IMR-90 (cell line): ENCODE measurements at places on chromosomes 7 and 10. TPM values are rescaled to one million over a fixed set of nuclear protein-coding genes. Genes with fewer than 3 reads are reported as not detected.

- peak; percentile 6 for DNase-seq
These were observed 60.2 kb downstream of the WIPF3 start for GRCh38 chr7:29866490-29866930.

- no peak for DNase-seq
These were observed 117.2 kb upstream of the CAV2 start for GRCh38 chr7:116382375-116382774.

DNA sequence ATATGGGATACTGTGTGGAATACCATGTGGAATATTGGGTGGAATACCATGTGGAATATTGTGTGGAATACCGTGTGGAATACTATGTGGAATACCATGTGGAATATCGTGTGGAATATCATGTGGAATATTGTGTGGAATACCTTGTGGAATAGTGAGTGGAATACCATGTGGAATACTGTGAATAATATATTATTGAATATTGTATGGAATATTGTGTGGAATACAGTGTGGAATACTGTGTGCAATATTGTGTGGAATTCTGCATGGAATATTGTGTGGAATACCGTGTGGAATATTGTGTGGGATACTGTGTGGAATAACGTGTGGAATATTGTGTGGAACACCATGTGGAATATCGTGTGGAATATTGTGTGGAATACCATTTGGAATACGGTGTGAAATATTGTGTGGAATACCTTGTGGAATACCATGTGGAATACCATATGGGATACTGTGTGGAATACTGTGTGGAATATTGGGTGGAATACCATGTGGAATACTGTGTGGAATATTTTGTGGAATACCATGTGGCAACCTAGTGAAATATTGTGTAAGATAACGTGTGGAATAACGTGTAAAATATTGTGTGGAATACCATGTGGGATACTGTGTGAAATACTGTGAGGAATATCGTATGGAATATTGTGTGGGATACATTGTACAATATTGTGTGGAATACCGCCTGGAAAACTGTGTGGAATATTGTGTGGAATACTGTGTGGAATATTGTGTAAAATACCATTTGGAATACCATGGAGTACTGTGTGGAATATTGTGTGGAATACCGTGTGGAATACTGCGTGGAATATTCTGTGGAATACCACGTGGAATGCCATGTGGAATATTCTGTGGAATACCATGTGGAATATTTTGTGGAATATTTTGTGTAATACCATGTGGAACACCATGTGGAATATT is 133.9 kb upstream of the CHST15 start:
- DNase-seq: no peak

DNA sequence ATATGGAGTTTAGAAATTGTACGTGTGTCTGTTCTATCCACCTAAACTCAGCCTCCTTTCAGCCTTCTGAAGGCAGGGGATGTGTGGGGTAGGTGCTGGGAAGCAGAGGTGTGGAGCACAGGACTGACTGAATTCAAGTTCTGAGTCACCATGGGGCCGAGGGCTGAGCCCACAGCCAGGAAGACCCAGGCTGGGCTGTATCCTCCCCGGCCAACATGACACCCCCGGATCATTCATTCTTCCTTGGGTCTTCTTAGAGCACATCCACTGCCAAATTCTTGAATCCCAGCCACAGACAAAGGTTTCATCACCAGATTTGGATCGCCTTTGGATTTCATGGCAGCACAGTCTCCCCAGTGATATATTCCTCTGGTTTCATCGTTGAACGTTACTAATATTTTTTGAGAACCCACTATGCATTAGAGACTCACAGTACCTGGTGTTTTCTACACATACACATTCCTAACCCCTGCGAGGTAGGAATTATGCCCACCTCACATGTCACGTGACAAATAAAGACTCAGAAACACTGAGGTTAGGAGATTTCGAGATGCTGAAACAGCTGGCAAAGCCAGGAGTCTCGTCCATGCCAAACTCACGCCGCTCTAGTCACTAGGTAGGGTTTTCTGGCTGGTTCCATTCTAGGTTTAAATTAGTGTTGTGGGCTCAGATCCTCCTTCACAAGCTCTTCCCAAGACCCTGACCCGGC is 26.9 kb downstream of the CCDC3 start:
- DNase-seq: no peak

DNA sequence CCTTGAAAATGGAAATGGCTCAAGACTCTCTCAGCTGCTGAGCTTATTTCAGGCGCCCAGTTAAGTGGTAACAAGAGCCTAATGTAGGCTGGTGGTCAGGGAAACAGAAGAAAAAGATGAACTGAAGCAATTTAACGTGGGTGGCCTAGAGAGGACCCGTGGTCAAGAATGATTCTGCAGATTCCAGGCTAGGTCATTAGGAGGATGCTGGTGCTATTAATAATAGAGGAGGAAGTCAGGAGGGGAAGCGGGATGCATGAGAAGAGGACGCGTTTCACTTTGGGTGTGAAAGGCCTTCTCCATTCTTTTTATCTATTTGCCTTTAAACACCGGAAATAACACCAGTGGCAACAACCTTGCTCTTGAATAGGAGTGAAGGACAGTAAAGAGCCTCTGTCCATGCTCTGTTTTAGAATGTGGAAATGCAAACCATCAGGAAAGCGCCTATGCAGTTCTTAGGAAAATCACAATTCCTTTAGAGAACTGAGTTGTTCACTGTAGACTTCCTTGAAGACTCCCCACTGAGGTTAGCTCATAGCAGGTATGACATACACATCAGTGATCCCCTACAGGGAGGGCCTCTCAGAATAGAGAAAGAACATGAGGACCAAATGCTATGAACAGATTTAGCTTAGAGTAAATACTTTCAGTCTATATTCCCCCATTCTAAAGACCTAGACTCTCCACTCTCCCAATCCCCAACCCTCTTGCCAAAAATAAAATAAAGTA is 8.6 kb downstream of the LIPA start:
- DNase-seq: no peak

DNA sequence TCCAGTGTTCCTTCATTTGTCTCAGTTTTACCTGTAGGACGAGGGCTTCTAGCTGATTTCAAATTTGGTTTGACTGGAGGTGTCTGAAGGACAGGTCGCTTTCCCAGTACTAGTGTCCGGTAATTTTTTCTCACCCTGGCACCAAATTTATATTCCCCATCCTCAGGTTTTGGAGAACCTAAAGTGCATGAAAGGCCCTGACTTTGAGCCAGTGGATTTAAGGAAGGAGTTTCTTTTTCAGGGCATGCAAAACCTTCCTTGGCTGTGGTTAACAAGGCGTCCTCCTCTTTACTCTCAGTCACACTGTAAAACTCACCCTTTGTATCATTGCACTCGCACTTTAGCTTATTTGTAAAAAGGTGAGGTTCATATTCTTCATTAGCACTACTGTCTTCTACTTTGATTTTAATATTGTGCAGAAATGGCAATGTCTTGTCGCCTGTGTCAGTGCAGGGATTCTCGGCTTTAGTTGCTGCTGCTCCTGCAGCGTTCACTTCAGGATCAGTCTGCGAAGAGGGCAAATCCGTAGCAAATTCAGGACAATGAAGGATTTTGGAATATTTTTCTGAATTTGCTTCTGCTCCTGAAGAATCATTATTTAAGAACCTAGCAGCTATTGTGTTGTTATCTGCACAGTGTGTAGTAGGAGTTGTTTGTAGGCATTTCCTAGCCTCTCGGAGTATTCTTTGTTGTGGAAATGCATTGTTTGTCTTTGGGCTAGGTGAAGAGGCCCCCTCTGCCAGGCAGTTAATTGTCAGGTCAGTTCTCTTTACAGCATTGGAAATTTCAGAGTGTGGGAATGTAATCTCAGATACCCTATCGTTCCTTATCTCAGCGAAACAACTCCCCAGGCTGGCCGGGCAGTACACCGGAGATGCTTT is 9.9 kb downstream of the SKIDA1 start:
- DNase-seq: no peak

DNA sequence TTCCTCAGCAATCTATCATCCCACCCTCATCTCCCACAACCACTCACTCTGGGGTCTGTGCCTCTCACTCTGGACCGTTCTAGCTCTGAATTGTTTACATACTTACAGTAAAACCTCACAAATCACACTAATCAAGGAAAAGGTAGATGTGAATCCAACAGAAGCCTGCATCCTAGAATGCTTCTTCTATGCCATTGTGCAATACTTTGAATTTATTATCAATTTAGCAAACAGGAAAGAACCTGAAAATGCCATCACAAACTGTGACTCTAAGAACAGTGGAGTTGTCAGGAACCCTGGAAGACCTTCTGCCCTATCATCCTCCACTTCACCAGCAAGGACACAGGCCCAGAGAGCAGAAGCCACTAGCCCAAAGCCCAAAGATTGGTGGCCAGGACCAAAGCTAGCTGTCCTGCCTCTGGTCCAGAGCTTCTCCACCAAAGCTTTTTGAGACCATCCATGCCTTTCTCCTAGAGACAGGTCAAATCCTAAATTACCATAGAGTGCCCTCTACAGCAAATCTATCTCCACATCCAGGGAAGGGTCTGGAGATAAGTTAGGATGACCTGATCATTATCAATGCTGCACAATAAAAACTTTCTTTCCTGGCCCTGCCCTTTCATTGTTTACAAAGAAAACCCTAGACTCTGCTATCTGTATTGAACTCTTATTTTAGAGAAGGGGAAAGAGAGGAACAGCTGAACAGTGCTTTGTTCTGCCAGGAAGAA is 2.4 kb downstream of the SORBS1 start:
- no peak for DNase-seq

DNA sequence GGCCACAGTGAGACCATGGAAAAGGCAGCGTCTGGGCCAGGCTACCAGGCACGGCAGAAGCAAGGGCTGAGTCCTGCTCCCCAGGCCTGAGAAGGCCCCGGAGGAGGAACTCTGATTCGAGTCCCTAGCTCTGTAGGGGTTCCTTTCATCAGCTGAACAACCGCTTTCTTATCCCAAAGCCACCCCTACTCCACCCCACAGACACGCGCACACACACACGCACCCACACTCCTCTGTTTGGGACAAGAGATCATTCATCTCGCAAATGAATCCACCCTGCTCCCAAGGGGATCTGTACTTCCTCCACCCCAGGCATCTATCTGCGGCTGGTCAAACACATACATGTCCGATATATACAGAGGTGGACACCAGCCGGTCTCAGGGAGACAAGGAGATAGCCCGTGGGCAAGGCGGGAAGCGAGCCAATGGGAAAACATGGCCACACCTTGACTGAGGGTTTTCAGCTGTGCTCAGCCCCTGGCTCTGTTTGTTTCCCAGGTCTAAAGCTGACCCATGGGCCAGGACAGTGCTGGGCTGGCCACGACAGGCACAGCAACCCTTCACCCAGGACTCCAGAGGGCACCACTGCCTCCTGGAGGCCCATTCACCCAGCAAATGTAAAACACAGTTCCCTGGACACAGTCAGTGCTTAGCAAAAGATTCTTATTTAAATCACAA is 7.3 kb downstream of the ZCCHC24 start:
- no peak for DNase-seq

DNA sequence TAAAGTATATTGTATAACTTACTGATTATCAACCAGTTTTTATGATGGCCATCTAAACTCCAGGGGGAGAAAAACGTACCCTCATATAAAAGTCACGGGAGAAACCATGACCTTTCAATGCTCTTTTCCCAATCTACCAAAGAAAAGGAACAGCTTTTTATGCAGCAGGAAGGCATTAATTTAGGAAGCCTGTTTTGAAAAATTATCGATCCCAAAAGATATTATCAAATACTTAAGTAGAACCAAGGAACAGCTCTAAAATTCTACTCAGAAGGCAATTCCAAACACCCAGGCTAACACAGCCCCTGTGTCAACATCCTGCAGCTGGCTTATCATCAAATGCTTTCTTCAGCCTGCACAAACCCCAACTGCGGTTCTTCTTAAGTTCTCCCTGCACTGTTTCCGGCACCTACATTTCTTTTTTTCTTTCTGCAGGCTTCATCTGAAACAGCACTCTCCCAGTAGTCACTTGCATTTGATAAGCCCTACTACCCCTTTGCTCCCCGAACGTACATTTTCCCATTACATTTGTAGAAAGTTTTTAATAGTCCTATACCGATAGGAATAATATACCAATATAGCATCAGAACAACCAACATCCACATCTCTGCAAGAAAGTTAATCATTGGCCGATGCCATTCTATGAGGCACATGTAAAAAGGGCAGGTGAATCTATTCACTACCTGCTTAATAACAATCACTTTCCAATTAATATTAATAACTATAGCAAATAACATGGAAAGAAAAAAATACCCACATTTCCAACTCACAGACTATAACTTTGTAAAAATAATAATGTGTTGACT is 47.9 kb downstream of the PIP4K2A start:
- peak; percentile 62 for DNase-seq

DNA sequence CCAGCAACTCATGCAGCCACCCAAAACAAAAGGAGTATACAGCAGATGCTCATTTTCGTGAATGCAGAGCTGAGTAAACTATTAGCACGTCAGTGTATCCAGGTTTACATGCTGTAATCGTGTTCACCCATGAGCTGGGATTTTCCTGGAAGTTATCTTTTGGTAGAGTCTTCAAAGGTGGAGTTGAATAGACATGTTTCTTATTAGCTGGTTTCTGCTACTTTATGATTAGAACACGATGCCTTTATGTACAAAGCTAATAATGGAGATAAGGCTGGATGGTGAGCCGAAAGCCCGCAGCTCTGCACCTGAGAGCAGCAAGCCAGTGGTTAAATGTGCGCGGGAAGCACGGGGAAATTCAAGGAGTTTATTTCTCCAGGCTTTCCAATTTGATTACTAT is 123.8 kb downstream of the ADARB2 start:
- DNase-seq: no peak

DNA sequence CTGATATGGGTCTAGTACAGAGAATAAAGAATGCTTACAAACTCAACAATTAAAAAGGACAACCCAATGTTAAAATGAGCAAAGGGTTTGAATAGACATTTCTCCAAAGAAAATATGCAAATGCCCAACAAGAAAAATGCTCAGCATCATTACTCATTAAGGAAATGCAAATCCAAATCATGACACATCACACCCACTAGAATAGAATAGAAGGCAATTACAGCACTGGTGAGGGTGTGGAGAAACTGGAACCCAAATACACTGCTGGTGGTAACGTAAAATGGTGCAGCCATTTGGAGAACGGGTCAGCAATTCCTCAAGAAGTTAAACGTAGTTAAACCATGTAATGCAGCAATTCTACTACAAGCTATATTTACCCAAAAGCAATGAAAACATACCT is 53.8 kb downstream of the KDM7A start:
- no peak for DNase-seq

DNA sequence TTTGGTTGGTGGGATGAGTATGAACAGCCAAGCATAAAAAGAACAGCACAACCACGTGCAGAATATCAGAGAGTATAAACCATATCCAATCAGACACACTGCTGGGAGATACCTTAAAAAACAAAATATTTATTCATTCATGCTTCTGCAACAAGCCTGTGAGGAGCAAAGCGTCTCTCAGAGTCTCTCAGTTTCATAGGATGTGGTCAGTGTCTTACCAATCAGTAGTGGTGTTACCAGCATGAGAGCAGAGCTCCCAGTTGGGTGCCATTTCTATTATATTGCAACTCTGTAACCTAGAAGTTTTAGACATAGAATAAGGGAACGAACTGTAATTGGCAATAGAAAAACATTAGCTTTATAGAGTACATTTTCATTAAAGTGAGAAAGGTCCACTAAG is 445.9 kb upstream of the LRRN3 start:
- DNase-seq: no peak

The CACNA2D1 gene
- 21.9 and 32.2 TPM in 2 replicates for total RNA-seq

The UNCX gene
- not detected in 2 replicates for total RNA-seq

The GPR146 gene
- 0.83 and 2.2 TPM in 2 replicates for total RNA-seq

The SRI gene
- total RNA-seq: 83.3 and 111 TPM in 2 replicates

The TMEM236 gene
- total RNA-seq: not detected in 2 replicates
